ENCODE measurements at places on chromosomes 7 and 10.

DNA sequence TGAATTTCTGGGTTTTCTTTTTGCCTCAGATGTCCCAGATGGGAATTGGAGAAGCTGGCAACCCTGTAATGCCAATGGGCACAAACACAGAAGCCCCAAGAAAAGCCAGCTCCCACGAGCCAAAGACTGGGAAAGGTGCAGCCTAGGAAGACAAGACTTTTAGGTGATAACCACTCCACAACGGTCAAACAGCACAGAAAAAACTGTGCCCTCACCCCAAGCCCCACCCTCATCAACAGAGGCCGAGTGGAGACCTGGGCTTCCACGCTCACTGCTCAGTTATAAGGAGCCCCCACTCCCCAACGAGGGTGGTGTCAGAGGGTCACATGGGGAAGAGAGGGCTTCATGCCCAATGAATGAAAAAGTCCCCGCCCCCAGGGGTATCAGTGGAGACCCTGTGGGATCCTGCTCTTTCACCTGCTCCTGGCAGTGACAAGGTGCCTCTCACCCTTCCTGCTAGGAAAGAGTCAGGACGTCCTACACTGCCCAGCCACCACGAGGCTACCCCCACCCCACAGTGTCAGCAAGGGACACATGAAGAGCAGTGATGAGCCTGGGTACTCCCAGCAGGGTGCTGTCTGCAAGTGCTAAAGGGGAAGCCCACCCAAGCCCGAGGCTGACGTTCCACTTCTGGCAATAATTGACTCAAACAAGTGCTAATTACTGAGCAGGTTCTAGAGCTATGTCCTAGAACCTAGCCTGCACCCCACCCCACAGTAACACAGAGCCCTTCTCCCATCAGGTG lies 8.3 kb downstream of the TMEM273 start:
- DNase-seq: no peak

DNA sequence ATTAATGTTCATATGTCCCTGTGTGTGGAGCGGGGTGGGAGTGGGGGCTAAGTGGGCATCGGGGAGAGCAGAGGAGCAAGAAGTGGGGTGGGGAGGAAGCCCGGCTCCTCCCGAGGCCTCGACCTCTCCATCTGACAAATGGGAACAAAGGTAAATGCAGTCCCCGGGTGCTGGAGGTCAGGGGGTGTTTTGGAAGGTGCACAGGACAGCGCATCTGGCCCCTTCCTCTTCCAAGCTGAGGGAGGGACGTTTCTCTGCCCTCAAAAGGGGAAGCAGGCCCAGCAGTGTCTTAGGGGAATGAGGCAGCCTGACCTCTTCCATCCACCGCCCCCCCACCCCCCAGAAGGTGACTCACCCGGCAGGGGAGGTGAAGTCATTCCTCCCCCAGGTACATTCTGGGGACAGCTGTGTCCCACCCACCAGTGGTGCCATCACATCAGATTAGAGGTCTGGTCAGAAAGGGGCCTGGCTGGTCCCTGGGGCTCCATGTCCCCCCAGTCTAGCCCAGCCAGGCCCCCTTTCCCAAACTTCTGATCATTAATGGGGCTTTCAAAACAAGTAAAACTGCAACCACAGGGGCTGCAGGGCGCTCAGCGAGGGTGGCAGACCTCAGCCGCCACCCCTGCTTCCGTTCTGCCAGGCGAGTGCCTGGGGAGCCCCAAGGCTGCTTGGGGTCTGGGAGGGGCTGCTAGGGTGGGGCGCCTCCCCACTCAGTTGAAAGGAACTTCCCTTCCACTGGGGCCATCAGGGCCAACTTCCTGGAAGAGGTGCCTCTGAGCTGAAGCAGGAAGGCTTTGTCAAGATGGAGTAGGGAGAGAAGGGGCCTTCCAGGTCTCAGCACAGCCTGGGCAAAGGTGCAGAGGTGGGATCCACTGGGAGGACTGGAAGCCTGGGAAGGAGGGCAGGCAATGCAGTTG lies 10.8 kb downstream of the LFNG start:
- DNase-seq: no peak

GRCh38 chr7:91771394-91771793 lies 109.1 kb downstream of the MTERF1 start:
- DNase-seq: no peak

DNA sequence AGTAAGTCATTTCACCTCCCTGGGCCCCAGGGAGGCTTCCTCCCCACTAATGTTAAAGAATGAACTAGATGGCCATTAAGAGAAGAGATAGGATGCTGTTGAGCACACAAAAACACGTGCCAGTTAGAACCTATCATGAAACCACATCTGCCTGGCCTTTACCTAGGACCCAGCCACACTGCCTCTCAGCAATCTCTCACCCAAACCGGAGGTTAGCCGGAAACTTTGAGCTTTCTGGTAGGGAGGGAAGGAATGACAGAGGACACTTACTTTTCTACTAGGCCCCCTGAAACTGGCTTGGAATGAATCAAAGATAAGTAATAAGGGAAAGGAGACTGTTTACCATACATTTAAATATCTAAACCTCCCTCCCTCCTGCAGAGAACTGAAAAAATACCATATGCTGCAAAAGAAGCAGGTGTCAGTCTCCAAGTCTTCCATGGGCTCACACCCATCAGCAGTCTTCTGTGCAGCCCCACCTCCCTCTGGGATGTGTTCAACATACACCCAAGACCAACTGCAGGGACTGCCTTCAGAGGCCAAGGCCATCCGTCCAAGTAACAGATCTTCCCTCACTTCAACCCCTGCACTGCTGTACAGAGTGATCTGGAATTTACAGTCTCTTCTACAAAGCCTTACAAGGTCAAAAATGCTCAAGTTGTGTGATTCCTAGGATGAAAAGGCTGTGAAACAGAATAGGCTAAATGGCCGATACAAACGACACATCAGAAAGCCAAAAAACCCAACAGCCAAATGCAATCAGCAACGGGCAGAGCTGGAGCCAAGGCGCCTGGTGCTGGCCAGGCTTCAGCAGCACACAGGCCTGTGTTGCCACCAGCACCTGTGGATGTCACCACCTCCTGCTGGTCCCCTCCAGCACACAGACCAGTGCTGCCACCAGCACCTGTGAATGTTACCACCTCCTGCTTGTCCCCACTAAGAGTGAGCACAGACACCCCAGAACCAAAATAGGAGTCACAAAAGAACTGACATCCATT lies 42.4 kb downstream of the SORBS1 start:
- DNase-seq: no peak

GRCh38 chr10:77293773-77294172 lies 343.8 kb downstream of the KCNMA1 start:
- DNase-seq: no peak

DNA sequence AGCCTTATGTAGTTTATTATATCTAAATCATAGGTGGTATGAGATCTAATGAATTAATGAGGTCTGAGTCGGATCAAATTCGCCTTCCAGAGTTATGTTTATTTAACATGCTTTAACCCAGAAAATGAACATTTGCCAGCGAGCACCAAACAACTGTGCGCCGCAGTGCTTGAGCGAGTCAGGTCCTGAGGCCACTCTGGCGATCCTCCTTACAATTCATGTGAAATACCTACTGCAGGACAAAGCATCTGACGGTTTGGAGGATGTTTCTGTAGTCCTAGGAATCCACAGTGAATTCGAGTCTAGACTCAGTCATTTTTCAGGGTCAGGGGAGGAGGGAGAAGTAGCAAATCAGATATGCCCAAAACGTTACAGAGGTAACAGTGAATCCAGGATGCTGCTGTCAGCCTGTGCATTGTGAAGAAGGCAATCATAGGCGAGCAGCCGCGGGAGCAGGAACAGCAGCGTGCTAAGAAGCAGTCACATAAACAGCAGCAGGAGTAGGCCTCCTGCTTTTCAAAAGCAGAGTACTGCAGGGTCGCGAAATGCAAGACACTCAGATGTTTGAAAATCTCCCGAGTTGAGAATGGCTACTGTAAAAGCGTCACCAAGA lies 120.2 kb downstream of the CACNB2 start:
- no peak for DNase-seq

- DNase-seq: no peak
Observed at GRCh38 chr10:21396889-21397288, 128.6 kb downstream of the SKIDA1 start.

GRCh38 chr10:62583876-62584615 lies 209.9 kb downstream of the ZNF365 start:
- no peak for DNase-seq

GRCh38 chr7:24052572-24053260 lies 231.3 kb upstream of the NPY start:
- peak; percentile 20 for DNase-seq

GRCh38 chr10:126240483-126240882 lies 147.8 kb downstream of the ADAM12 start:
- peak; percentile 67 for DNase-seq

GRCh38 chr10:89302625-89303024 lies 779 bp downstream of the IFIT2 start:
- no peak for DNase-seq

DNA sequence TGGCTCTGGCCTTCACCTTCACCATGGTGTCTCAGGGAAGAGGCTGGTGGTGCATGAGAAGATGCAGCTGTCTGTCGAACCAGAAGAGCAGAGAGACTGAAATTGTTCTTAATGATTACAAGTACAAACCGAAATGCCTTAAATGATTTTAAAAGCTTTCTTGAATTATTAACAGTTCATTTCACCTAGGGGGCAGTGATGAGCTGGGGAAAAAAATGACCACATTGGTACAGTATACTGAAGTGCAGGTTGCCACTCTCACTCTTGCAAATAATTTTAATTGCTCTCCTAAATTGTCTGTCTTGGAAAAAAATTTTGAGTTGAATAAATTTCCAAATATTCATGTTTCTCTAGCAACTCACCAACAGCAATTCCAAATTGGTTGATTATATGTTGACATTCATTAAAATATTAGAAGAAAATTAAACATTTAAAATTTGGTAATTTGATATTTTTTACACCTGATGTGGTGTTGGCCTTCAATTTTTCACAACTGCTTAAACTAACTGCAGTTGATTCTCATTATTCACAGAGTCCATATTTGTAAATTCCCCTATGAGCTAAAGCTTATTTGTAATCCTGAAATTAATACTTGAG lies 692.6 kb downstream of the ZWINT start:
- no peak for DNase-seq

DNA sequence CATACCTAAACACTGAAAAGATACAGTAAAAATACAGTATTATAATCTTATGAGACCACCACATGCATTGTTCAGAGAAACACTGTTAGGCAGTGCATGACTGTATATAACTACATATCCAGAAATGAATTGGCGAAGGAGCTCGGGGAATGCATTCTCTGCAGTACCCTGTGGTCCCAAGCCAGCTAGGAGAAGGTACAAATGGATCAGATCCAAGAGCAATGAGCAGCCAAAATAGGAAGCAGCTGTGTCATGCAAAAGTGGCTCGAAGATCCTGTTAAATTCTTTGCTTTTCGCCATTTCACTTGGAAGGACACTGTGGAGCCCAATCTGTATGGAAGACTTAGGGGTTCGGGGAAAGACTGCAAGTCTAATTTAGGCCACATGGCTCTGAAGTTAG lies 334.8 kb downstream of the TNS3 start:
- DNase-seq: no peak

DNA sequence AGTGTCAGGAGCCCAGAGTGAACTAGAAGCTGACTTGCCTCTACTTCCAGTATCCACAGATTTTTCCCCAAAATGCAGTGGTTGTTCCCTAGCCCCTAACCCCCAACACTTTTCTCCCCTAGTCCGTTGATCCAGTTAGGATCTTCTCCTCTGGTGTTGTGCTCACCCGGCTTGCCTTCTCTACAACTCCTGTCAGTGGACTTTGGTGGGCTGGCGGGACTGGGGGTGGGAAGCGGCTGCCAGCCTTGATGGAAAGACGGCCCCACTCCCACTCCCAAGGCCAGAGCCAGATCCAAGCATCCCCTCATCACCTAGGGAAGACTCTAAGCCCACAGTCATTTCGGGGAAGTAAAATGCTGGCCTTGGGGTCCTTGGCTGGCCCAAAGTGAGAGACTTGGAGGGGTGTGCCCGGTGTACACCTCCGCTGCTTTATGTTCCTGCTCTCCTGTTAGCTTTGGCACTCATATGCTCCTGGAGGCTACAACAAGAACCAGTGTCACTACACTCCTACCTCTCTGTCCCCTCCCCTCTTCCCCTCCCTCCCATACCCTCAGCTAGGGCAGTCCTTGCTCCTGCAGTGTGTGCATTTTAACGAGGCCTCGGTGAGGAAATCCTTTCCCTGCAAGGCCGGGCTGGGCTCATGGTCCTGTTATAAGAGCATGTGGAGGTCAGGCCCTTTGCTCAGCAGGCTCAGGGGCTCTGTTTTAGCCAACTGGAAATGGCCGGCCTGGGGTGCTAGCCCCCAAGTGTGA lies 930 bp upstream of the HOXA10 start:
- no peak for DNase-seq

GRCh38 chr10:74934100-74934812 lies 107.9 kb downstream of the KAT6B start:
- DNase-seq: no peak

GRCh38 chr7:76354981-76355730 lies 3.6 kb downstream of the YWHAG start:
- no peak for DNase-seq

DNA sequence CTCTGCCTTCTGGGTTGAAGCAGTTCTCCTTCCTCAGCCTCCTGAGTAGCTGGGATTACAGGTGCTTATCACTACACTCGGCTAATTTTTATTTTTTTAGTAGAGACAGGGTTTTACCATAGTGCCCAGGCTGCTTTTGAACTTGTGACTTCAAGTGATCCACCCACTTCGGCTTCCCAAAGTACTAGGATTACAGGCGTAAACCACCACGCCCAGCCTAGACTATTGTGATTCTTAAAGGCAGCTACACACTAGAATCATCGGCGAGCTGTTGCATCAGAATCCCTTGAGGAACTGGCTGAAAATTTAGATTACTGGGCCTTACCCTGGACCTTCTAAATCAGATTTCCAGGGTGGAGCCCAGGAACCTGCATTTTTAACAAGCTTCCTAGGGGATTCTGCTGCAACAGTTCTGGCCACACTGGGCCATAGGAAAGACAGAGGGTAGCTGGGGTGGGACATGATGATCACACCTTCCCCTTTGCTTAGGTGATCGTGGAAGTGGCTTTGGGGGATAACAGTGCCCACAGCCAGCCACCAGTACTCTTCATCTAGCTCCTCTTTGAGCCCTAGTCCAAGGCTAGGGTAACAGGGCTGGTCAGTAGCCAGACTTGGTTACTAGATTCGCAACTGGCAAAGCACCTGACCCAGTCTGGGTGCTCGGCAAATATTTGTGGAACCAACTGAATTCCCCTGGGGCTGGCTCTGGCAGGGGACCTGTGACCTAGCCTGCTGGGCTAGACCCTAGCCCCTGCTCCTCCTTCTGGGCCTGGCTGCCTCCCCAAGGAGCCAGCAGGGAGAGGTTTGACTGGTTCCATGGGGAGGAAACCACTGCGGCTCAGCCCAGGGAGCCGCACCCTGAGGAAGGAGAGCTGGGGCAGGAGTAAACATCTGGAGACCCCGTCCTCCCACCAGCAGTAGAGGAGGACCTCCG lies 67.1 kb upstream of the DUSP5 start:
- DNase-seq: no peak

- DNase-seq: no peak
Observed at GRCh38 chr7:158209435-158209834, 378.2 kb downstream of the PTPRN2 start.

Data from SHP77 treated with DMSO at 0.1 percent for 48 hours (cell line).